ENCODE measurements at places on chromosomes 1 and 21. TPM values are rescaled to one million over a fixed set of nuclear protein-coding genes. Genes with fewer than 3 reads are reported as not detected.

DNA sequence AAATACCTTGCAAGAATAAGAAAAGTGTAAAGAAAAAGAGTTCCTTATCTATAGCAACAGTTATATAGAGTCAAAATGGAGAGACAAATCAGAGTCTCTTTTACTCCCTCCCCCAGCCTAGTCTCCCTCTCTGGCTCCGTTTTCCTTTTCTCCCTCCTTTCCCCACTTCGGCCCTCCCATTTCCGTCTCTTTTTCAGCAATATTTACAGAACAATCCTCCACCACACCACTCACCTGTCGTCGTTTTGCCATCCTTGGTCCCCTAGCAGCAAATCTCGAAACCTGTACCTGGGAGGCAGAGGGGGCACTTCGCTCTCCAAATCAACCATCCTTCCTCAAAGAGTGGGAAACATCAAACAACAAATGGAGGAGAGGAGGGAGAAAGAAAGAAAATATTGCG is 259 bp downstream of the KCNT2 start:
- no peak for DNase-seq

DNA sequence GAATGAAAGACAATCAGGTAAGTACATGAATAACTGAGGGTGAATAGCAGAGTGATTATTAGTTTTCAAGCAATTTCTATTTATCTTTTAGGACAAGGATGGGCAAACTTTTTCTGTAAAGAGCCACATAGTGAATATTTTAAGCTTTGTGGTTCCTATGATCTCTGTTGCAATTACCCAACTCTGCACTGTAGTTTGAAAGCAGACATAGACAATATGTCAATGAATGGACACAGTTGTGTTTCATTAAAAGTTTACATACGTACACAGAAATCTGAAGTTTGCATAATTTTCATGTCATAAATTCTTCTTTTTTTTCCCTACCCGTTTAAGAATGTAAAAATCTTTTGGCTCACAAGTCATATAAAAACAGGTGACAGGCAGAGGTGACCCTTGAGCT is 71.4 kb downstream of the ZNF281 start:
- DNase-seq: no peak

- DNase-seq: no peak
These were observed 13.5 kb downstream of the HIVEP3 start for GRCh38 chr1:41905093-41905675.

DNA sequence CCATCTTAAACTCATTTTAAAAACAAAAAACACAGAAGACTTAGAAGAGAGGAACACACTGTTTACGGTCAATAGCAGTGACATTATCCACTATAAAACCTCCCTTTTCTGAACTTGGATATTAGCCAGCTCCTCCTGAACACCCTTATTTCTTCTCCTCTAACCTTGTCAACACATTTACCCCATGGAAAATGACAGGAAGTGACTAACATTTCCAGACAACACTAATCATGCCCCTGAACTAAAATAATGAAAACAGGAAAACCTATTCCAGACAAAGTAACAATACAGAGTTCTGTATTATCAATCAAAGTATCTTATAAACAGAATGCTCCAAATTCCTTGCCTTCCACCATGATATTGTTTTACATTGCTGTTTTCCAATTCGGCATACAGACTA is 45.3 kb downstream of the PALMD start:
- no peak for DNase-seq

Gene FAM177B
- not detected for total RNA-seq

GRCh38 chr1:116525440-116525839 is 45.4 kb downstream of the CD58 start:
- no peak for DNase-seq

Gene ASCL5
- not detected for total RNA-seq

DNA sequence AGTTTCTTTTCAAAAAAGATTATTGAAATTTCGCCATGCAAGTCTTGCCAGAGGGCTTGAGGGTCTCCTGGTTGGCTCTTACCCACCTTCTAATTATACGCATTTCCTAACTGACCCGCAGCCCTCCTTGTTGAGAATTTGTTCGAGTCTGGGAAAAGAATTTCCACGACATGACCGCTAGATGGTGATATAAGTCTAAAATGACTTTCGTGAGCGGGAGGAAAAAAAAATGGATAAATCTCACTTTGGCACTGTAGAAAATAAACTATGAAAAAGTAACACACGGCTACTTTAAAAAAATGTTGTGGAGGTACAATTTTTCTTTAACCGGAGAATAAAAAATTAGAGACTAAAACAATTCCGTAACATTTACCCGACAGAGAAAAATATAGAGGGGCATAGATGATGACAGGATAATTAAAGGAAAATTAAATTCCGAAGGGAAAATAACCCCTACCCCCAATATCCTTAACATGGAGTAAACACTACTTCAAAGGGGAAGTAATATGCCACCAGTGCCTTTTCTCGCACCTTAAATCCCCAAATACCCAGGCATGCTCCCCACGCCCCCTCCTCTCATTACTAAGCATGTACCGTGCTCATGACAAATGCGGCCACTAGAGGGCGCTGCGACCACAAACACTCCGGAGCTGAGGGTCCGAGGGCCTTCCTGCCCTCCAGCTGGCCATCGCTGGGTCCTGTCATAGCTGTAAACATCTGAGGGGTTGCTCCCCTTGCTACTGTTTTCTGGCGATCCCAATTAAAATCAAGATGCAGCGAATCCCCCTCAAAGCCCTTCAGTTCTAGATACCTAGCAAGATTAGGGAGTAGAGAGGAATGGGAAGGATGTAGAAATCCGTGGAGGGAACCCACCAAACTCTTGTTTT is 266.9 kb downstream of the ASTN1 start:
- DNase-seq: peak; percentile 79

DNA sequence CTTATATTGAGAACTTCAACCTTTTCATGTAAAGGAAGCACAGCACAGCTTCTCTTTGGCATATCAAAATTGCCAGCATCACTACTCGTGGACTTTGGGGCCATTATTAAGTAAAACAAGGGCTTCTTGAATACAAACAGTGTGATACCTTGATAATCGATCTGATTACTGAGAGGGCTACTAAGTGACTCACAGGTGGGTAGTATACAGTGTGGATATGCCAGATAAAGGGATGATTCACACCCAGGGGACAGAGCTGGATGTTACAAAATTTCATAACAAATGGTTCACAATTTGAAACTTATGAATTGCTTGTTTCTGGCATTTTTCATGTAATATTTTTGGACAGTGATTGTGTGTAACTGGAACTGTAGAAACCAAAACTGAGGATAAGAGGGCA is 15.4 kb downstream of the HDAC1 start:
- peak; percentile 51 for DNase-seq

Gene IGSF21
- total RNA-seq: not detected

Gene PLA2G4A
- total RNA-seq: 0.16 TPM

- DNase-seq: peak; percentile 65
These were observed 7.4 kb downstream of the LHX9 start for GRCh38 chr1:197924516-197925123.

DNA sequence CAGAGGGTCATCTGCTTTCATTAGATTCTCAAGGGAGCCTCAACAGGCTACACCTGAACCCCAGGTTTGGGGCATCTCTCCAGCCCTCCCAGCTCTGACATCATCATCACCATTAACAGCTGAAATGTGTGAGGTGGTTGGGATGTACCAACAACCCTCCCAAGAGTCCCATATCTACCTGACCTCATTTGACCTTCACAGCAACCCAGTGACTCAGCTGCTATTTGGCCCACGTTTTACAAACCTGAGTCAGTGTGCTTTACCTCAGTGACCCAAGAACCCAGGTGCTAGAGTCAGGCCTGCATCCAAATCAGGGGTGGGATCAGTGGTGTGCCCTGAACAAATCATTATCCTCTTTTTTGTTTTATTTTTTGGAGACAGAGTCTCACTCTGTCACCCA is 53.3 kb upstream of the TINAGL1 start:
- DNase-seq: peak; percentile 18

Gene PIK3C2B
- total RNA-seq: 1.8 TPM

DNA sequence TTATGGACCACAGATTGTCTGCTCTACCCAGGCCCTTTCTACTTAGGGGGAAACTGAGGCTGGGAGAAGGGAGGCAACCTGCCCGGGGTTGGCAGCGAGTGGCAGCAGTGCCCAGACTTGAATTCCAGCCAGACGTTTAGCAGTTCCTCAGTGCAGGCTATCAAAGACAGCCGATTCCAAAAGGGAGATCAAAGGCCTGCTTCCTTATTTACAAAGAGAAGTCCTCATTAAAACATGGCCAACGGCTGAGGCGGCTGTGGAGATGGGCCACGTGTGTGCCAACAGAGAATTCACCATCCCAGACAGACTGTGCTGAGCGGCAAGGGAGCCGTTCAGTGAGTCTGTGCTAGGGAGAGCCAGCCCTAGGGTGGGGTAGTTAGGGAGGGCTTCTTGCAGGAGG is 27.7 kb downstream of the C1QB start:
- no peak for DNase-seq

DNA sequence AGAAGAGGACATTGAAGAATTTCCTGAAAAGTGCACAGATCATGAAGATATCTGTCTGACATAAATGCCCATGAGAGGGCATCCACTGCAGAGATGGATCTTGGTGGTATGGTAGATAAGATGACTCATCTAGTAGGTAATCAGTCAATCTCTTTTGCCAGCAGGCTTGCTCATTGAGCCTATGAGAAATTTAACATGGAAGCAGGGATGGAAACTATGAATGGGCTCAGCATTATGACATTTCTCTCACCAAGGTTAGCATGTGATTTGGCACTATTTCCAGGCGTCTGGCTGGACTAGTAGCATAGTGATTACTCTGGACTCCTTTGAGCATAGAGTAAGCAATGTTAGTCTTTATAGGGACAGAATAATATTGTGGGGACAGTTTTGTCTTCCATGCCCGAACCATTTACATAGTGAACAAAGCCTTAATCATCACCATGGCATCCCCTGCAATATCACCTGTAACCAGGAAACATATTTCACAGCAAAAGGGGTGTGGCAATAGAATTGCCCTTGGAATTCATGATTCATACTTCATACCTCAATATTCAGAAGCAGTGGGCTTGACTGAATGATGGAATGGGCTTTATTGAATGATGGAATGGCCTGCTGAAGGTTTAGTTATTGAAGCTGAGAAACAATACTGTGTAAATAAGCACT is 7.3 kb downstream of the OR2C3 start:
- no peak for DNase-seq
